Omental fat pad (tissue), 4 donors: ENCODE measurements at places on chromosomes 2 and 18. TPM values are rescaled to one million over a fixed set of nuclear protein-coding genes. Genes with fewer than 3 reads are reported as not detected.

DNA sequence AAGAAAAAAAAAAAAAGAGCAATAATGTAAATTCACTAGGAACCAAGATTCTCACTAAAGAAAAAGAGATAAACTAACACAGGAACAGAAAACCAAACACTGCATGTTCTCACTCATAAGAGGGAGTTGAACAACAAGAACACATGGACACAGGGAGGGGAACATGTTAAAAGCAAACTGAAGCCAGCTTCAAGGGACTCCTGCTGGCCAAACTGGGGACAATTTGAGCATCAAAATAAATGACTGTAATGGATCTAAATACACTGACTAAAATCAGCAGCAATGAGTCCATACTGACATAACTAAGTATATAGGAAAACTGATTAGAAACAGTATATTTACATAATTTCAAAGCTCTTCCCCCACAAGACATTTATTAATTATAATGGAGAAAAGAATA lies 73.0 kb downstream of the FARSB start:
- DNase-seq: no peak

DNA sequence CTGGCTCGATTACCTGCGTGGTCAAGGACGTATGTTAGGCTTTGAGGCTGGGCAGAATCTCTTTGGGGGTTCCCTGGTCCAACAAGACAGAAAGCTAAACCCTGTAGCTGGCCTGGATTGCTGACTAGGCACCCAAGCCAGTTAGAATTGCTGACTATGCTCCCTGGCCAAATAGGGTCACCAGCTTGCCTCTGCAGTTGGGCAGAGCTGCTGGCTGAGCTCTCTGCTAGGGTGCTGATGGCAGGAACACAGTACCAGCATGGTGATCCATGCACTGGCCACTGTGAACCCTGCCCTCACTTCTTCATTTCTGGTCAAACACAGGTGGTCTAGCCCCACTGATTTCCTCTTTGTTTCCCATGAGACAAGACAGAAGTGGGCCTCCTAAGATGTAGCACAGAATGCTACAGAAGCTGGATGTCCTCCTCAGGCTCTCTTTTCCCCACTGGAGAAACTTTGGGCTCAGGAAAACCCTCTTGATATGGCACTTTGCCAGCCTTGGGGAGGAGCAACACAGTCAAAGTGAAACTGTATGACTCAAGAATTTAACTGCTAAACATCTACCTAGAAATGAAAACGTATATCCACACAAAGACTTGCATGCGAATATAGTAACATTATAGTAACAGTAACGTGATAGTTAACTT lies 20.8 kb downstream of the SP140L start:
- DNase-seq: no peak

DNA sequence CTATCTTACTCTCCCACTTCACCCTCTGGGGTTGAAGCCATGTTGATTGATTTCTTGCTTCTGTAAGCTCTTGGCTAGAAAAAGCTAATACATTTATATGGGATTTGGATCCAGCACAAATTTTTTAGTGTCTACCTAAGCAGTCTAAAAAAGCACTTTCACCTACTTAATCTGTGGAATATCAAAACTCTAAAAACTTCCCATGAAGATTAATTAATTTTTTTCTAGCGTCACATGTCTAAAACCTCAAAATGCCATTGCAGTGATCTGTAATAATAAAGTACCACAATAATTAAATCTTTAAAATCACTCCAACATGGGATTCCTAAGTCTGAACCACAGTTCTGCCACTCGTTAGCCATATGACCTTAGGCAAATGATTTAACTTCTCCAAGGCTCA lies 180.1 kb downstream of the EN1 start:
- no peak for DNase-seq

DNA sequence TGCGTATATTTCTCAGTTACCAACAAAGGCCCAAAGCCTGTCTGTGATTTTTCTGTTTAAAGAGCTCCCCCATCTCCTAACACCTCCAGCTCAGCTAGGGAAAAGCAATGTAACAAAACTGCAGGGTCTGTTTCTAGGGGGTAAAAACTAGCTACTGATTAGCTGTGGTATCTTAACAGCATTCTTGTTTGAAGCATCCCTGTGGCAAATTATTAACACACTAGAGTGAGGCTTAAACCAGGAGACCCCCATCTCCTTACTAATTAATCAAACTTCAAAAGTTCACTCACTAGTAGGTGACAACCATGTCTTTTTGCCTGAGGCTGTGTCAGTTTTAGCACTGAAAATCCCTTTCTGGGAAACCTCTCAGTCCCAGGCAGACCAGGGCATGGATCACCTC lies 186.2 kb upstream of the PARD3B start:
- no peak for DNase-seq

DNA sequence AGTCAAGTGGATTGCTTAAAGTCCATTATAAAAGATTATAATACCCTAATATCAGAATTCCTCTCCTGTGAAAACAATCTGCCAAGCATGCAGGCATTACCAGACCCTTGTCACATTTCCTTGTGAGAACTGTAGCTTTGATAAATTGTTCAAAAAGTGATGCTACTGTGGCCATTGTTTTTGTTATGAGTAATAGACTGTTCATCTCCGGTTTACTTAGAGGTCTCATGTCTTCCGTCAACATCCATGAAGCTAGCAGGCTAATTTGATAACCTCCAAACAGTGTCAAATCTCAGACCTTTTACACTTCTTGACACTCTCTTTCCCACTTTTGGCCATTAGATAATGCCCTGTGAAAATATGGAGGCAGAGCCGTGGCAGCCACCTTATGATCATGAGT lies 342.7 kb downstream of the CPS1 start:
- DNase-seq: no peak

DNA sequence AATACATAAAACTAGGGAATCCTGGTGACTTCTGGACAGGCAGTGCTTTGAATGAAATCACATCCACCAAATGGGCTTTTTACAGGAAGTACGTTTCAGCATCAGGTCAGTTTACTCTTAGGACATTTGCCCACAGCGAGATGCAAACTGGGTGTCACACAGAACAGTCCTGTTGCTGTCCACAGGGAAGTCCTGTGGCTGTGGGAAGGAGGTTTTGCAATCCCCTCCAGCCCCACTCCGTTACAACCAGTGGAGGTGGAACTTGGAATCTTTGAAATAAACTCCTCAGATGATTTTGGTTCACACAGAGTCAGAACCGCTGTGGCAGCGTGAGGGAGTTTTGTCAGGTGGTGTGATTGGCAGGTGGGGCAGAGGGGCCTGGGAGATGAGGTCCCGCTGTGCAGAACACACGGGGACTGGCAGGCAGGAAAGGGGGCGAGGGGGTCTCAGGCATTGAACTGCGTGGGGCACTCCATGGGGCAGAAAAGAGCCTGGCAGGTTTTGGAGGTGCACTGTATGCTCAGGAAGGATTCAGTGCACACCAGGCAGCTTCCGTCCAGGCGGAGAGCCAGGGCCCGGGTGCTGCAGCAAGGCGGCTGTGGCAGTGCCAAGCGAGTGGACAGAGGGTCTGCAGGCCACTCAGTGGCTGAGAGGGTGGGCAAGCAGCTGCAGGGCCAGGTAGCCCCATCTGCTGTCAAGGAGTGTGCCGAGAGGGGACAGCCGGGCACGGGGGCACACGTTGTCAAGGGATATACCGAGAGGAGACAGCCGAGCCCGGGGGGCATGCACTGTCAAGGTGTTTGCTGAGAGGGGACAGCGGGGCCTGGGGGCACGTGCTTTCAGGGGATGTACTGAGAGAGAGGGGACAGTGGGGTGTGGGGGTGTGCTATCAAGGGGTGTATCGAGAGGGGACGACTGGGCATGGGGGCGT lies 148.7 kb downstream of the LDLRAD4 start:
- no peak for DNase-seq

DNA sequence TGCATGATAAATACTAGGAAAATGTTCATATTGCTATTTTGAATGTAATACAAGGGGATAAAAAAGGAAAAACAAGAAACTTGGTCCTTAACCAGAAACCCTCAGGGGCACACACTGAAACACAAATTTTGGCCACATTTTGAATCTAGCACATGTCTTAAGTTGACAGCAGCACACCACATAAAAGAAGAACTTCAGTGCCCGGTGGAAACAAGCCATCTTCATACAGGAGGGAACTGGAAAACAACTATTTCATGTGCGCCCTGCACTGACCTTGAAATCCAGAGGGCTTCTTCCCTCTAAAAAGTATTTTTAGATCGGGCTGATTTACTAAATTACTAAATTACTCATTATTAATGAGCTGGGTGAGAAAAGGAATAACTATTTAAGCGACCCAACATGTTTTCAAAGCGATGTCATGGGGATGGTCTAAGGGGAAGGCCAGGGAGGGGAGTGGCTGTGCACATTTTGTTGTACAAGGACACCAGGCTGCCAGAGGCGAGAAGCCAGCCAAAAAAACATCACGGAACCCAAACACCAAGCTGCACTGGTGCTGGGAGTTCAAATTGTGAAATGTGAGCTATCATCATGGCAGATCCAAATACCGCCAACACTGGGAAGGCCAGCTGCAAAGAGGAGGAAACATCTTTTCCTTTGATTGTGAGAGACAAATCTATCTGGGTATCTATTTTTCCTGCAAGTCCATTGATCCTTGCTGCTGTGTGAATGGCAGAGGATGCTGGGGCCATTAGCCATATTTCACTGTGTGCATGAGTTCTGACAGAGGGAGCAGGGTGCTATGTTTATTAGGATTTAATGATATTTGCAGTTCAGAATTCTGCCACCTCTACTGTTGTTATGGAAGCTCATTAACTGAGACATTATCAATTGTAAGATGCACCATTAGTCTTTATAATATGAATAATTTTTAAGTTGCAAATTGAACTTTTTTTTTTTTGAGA lies 150.7 kb upstream of the LMAN1 start:
- no peak for DNase-seq

GRCh38 chr2:11850082-11850481 lies 103.7 kb downstream of the LPIN1 start:
- DNase-seq: no peak

DNA sequence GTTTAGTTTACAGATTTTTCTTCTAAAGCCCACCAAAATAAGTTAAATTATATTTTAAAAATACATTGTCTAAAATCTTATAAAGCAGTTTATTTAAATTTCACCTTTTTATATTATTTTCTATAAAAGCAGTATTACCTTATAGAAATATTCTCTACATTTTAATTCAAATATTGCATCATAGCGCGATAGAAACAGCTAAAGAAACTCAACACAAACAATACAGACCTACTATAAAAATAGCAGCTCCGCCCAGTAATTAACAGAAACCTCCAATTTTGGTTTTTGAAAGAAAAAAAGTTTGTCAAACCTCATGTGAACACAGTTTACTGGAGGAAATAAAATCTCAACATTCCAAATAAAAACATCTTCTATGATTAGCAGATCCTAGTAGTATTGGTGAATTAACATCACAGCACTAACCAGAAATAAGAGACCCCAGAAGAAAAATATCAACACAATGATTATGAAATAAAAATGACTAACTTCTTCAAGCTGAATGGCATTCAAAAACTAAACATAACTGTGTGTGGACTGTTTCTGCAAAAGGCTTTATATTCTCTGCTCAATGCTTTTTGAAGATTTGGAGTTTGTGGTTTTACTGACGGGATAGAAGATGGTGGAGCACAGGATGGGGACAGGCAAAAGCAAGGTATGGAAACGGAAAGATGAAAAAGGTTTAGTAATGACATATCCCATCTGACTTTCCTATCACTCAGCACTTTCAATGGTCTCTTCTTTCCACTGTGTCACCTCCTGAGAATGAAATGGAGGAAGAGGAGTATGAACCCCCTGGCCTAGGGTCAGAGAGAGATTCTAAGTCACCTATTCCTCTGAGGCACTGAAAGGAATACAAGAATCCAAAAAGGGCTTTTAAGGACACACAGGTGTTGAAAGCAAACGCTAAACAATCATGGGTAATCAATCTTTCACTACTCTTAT lies 17.5 kb downstream of the MAP4K3 start:
- no peak for DNase-seq

DNA sequence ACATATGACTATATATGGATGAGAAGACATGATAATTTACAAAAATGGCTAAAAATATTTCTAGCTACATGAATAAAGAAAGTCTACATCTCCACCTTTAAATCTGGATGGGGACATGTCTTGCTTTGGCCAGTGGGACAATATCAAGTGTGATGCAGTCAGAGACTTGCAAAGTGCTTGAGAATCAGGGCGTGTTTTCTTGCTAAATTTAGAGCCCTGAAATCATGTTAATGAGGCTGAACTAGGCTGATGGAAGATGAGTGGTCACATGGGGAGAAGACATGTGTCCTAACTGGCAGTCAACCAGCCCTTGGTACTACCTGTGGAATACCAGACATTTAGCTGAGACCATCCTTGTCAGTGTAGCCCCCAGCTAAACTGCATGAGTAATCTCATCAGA lies 278.5 kb upstream of the RGPD4 start:
- DNase-seq: no peak

GRCh38 chr2:64738026-64738425 lies 84.3 kb upstream of the SERTAD2 start:
- no peak for DNase-seq

DNA sequence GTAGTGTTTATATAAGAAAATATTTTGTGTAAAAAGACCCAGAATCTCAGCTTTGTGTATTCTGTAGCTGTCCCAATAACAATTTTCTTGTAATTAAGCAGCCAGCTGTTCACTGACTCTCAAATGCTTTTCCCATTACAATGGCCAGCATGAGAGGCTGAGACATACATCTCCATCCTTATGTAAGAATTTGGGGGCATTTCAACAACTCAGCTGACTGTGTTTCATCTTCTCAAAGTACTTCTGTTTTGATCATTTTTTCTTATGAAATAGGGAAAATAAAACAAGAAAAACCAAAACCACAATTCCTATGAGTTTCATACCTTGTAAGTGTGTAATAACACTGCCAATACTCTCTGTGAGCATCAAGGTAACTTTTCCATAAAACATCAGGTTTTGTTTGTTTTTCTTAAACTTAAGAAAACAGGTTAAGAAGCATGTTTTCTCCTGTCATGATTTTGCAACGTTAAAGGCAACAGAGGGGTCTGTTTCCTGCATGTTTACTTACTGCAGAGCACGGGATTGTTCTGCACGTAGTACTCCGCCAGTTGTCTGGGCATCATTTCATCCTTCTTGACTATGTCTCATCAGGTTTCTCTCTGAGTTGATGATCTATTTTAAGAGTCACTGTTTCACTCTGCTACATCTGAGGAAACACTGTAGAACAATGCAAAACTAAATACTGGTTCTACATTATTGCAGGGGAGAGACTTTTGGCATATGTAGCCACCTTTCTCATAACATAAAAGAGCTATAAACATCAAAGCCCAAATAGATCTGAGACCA lies 62.9 kb upstream of the CYRIA start:
- no peak for DNase-seq

DNA sequence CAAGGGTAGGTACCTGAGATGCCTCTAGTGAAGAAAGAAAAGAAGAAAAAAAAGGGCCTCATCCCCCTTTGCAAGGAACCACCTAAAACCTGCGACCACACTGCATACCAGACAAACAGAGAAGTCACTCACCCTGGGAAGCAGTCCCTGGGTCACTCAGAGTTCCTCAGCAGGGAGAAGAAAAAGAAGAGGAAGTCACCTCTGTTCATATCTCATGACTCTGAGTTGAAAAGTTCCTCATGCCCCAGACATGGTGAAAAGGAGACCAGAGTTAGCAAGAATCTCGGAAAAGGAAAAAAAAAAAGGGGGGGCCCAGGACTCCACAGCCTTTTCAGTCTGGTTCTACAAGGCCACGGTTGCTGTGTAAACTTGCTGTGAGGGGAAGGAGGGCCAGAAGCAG lies 478.4 kb upstream of the NRXN1 start:
- DNase-seq: no peak

NYAP2 gene
- not detected for total RNA-seq

MAB21L4 gene
- not detected for total RNA-seq

FEV gene
- total RNA-seq: not detected

NFE2L2 gene
- total RNA-seq: 95.4 TPM
